Activated CD4-positive, alpha-beta memory T cell treated with anti-CD3 and anti-CD28 coated beads for 36 hours (primary cell): ENCODE measurements at places on chromosomes 3 and 15. TPM values are rescaled to one million over a fixed set of nuclear protein-coding genes. Genes with fewer than 3 reads are reported as not detected.

DNA sequence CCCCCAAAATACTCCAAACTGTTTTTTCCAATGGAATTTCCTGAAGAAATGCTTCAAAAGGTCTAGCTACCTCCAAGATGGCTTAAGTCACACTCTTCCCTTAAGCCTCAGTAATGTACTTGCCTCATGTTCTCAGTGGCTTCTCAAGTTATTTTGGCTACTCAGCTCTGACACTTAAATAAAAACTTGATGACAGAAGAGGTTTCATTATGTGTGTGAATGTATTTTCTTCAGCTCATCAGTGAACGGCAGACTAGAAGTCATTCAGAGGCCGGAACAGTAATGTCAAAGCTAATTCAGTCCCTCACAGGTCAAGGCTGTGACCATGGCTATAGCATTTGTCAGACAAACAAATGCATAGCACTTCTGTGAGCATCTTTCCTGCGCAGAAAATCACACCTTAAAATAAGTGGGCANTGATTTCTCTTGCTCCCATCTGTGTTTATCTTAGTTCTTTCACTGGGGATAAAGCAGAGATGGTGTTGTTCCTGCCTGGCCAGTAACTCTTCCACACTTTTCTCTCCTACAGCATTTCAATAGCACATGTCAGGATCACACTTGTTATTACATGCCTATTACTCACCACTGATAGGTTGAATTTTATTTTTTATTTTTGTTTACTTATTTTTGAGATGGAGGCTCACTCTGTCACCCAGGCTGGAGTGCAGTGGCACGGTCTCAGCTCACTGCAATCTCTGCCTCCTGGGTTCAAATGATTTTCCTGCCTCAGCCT lies 68.5 kb upstream of the PLCL2 start:
- H3K27me3 ChIP-seq, result no peaks in the 10 kb centered on the region
- H3K4me3 ChIP-seq, result no peak overlapping the region
- peaks cover 5% of the 10 kb centered on the region for H3K36me3 ChIP-seq
- DNase-seq, result no peak

GRCh38 chr3:13405614-13406013 lies 14.5 kb downstream of the NUP210 start:
- H3K36me3 ChIP-seq, result peaks cover 26% of the 10 kb centered on the region
- H3K27me3 ChIP-seq, result no peaks in the 10 kb centered on the region
- no peak overlapping the region for H3K4me3 ChIP-seq
- DNase-seq, result no peak

GRCh38 chr15:96047255-96047931 lies 283.1 kb upstream of the NR2F2 start:
- peaks cover 11% of the 10 kb centered on the region for H3K27me3 ChIP-seq
- no peaks in the 10 kb centered on the region for H3K4me1 ChIP-seq
- no peak overlapping the region for H3K4me3 ChIP-seq
- H3K36me3 ChIP-seq, result no peaks in the 10 kb centered on the region
- DNase-seq, result no peak
- H3K27ac ChIP-seq, result no peak overlapping the region

DNA sequence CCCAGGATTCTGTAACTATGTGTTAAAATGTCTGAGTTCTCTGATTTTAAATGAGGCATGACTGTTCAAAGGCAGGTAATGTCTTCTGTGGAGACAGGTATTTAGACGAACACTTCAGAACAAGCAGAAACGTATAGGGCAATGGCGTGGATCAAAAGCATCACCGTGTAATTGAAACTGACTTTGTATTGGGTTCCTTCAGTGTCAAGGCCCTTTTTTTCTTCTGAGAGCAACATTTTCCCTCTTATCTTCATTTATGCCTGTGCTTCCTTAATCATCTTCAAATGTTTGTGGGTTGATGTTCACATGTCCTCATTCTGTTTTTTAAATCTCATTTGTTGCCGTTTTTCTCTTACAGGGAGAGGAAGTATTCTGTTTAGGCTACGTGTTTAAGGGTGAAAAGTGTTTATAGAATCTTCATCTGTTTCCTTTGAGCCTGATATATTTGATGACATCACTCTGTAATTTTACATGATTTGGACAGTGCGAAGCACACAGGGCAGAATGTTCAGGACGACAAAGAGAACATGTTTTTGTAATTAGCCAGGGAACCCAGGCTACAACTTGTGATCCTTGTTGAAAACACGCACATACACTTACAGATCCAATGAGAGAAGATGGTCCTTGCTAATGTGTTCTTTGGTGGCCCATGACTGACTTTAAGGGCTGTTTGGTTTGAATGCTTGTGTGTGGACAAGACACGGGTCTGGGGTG lies 196.0 kb downstream of the LRTM1 start:
- no peaks in the 10 kb centered on the region for H3K4me1 ChIP-seq
- H3K36me3 ChIP-seq, result no peaks in the 10 kb centered on the region
- H3K27me3 ChIP-seq, result no peaks in the 10 kb centered on the region

- no peaks in the 10 kb centered on the region for H3K4me1 ChIP-seq
- no peaks in the 10 kb centered on the region for H3K27me3 ChIP-seq
- H3K27ac ChIP-seq, result no peak overlapping the region
- no peak overlapping the region for H3K4me3 ChIP-seq
- no peaks in the 10 kb centered on the region for H3K36me3 ChIP-seq
- DNase-seq, result no peak
These were observed 754.8 kb downstream of the ROBO1 start for GRCh38 chr3:79012946-79013362.

GRCh38 chr15:77617476-77618230 lies 15.1 kb downstream of the LINGO1 start:
- no peak for DNase-seq
- no peaks in the 10 kb centered on the region for H3K4me1 ChIP-seq
- H3K27me3 ChIP-seq, result peaks cover 4% of the 10 kb centered on the region
- no peaks in the 10 kb centered on the region for H3K36me3 ChIP-seq
- H3K27ac ChIP-seq, result no peak overlapping the region

DNA sequence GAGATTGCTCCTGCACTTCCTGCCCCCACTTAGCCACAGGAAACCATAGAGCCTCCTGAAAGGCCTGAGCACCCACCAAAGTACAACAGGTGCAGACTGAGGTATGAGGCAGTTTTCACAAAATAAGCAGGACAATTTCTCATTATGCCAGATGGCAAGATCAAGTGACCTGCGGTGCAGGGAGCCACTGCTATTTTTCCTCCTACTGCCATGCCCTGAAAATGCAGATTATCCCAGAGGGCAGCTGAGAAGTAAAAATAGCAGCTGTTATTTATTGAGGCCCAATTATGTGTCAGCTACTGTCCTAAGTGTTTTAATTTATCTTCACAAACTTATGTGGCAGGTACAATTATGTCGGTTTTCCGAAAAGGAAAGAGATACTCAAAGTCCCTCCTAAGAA lies 209.5 kb upstream of the ST8SIA2 start:
- no peak overlapping the region for H3K4me3 ChIP-seq
- peaks cover 8% of the 10 kb centered on the region for H3K27me3 ChIP-seq
- H3K4me1 ChIP-seq, result no peaks in the 10 kb centered on the region
- H3K27ac ChIP-seq, result no peak overlapping the region
- DNase-seq, result no peak

- H3K36me3 ChIP-seq, result no peaks in the 10 kb centered on the region
- peaks cover 18% of the 10 kb centered on the region for H3K27me3 ChIP-seq
- H3K27ac ChIP-seq, result no peak overlapping the region
- peaks cover 4% of the 10 kb centered on the region for H3K4me1 ChIP-seq
These were observed 14.8 kb upstream of the FEM1B start for GRCh38 chr15:68262514-68263356.

DNA sequence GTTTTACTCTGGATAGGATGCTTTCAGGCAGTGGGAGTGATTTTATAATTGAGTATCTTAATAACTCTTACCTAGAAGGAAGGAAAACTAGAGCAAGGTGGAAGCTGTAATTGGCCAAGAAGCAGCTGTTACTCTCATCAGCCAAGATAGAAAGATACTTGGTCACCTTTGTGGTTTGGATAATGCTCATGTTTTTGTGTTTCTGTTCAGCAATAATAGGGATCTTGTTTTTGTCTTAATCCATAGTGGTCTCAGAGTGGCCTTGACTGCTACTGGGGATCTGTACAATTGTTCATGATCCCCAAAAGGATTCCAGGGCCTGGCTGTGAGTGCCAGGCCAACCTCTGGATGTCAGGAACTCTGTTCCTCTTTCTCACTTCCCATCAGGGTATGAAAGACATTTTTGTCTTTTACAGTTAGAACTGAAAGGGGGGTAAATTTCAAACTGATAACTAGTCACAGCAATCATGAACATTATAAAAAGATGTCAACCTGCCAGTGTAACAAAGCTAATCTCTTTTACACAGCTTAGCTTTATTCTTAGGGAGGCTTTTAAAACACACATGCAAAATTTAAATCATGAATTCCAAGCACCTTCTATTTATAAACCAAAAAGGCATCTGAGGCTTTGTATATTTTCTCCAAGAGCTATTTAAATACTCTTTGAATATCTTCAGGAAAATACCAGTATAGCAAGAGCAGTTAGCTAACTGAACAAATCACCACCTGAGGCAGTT lies 6.0 kb downstream of the UBL7 start:
- H3K4me1 ChIP-seq, result peaks cover 29% of the 10 kb centered on the region
- H3K27me3 ChIP-seq, result no peaks in the 10 kb centered on the region
- H3K27ac ChIP-seq, result no peak overlapping the region
- DNase-seq, result no peak

- peaks cover 4% of the 10 kb centered on the region for H3K27me3 ChIP-seq
- H3K4me3 ChIP-seq, result no peak overlapping the region
- H3K4me1 ChIP-seq, result no peaks in the 10 kb centered on the region
These were observed 49.3 kb downstream of the UACA start for GRCh38 chr15:70714015-70714414.

DNA sequence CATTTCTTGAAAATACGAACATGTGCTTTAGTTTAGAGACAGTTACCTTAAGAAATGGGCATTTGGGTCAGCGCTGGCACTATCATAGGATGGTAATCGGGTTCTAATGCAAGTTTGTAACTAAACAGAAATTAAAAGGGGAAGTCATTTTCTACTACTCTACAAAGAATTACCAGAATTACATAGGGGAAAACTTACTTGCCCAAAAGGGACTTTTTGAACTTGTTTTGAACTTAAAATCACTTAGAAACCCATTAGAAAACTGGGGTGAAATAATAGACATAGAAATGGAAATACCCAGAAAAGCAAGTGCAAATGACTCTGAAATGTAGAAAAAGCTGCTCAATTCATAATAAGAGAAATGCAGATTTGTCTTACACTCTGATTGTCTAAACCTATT lies 44.9 kb downstream of the SPATA16 start:
- no peaks in the 10 kb centered on the region for H3K4me1 ChIP-seq
- no peak for DNase-seq
- no peaks in the 10 kb centered on the region for H3K27me3 ChIP-seq
- H3K36me3 ChIP-seq, result no peaks in the 10 kb centered on the region

GRCh38 chr3:13343601-13344000 lies 76.5 kb downstream of the NUP210 start:
- no peak for DNase-seq
- no peak overlapping the region for H3K27ac ChIP-seq
- peaks cover 56% of the 10 kb centered on the region for H3K36me3 ChIP-seq
- peaks cover 27% of the 10 kb centered on the region for H3K4me1 ChIP-seq
- no peaks in the 10 kb centered on the region for H3K27me3 ChIP-seq

GRCh38 chr15:47603026-47603425 lies 114.3 kb upstream of the SEMA6D start:
- no peak overlapping the region for H3K27ac ChIP-seq
- H3K4me1 ChIP-seq, result no peaks in the 10 kb centered on the region
- no peak overlapping the region for H3K4me3 ChIP-seq
- no peaks in the 10 kb centered on the region for H3K36me3 ChIP-seq
- H3K27me3 ChIP-seq, result no peaks in the 10 kb centered on the region

DNA sequence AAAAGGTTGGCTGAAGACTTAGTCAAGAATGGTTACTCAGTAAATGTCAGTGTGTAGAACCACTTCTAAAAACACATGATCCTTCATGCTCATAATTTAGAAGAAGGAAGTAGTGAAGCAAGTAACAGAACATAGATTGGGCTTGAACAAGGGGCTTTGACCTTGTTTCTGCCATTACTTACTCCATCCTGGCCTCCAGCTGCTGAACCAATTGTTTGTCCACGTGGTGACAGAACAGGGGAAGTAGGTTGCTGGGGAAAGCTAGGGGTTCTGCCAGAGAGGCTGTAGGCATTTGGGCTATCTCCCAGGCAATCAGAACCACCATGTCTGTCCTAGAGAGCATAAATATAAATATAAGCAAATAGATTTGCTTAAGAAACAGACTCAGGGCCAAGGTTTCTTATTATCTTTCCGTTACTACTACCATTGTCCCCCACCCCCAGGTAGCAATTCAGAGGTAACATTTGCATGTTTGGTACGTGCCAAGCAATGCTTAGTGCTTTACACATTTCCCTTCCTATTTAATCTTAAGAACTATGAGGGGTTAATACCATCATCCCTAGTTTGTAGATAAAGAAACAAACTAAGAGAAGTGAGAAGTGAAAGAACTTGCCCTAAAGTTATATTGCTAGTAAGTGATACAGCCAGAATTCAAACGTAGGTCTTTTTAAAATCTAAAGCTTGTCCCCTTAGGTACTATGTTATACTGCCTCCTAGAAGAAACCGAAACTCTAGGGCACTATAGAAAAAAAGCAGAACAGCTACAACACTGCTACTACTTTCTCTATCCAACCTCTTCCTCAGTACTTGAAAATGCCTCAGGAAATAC lies 3.0 kb upstream of the SPG11 start:
- H3K27me3 ChIP-seq, result no peaks in the 10 kb centered on the region
- H3K36me3 ChIP-seq, result peaks cover 1% of the 10 kb centered on the region
- peak overlapping the region; percentile 97 for H3K27ac ChIP-seq
- peaks cover 72% of the 10 kb centered on the region for H3K4me1 ChIP-seq
- H3K4me3 ChIP-seq, result peak overlapping the region; percentile 59

- no peak overlapping the region for H3K27ac ChIP-seq
- peaks cover 29% of the 10 kb centered on the region for H3K4me1 ChIP-seq
- peaks cover 3% of the 10 kb centered on the region for H3K27me3 ChIP-seq
- DNase-seq, result no peak
These were observed 6.2 kb upstream of the CCDC80 start for GRCh38 chr3:112647122-112647521.

GRCh38 chr3:44795197-44795596 lies 33.6 kb downstream of the KIF15 start:
- no peak overlapping the region for H3K27ac ChIP-seq
- DNase-seq, result no peak
- no peak overlapping the region for H3K4me3 ChIP-seq
- peaks cover 34% of the 10 kb centered on the region for H3K36me3 ChIP-seq
- H3K4me1 ChIP-seq, result no peaks in the 10 kb centered on the region
- no peaks in the 10 kb centered on the region for H3K27me3 ChIP-seq

DNA sequence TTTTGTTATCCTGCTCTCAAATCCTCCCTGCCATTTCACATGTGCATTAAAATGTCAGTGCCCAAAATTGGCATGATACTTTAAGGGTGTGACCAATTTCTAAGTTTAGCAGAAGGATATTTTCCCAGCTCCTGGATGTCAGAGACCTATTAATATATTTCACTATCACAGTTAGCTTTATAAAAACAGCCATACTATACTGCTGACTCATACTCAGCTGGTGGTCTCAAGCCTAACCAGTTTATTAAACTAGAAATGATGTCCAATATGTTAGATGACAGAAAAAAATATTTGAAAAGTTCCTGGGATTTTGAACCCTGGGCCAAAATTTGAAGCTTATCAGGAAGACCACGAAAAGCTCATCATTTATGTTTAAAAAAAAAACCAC lies 60.9 kb upstream of the ZNF280D start:
- no peak overlapping the region for H3K4me3 ChIP-seq
- no peak overlapping the region for H3K27ac ChIP-seq
- DNase-seq, result no peak
- H3K36me3 ChIP-seq, result peaks cover 2% of the 10 kb centered on the region
- no peaks in the 10 kb centered on the region for H3K27me3 ChIP-seq
- peaks cover 6% of the 10 kb centered on the region for H3K4me1 ChIP-seq

CILP gene
- total RNA-seq, result 0.05 TPM

KLHL40 gene
- not detected for total RNA-seq

C3orf18 gene
- 17.0 TPM for total RNA-seq

MKRN3 gene
- 3.8 TPM for total RNA-seq

CADM2 gene
- not detected for total RNA-seq

GRAMD1C gene
- 1.2 TPM for total RNA-seq

GOLGA6L4 gene
- total RNA-seq, result 0.92 TPM

EPHB3 gene
- total RNA-seq, result not detected

LTK gene
- total RNA-seq, result 0.34 TPM
